Activated naive CD4-positive, alpha-beta T cell treated with anti-CD3 and anti-CD28 coated beads, Interleukin-2, amount 50 U/mL, for 72 hours (primary cell): ENCODE measurements at places on chromosomes 6 and 20.

- DNase-seq = no peak
Measured at GRCh38 chr6:7697432-7697819, 28.5 kb upstream of the BMP6 start.

DNA sequence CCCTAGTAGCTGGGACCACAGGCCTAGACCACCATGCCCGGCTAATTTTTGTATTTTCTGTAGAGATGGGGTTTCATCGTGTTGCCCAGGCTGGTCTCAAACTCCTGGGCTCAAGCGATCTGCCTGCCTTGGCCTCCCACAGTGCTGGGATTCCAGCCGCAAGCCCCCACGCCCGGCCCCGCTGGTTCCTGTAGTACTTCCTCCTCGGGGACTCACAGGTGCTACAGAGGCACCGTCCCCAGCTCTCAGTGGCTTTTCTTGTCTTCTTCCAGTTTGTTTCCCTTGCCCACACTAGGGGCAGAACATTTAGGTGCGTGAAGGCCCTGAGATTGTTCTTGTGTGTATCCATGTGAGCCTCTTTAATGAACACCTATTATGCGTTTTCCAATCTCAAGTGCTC, 773 bp upstream of the ZBP1 start:
- no peak for DNase-seq

- no peak for DNase-seq
Measured at GRCh38 chr6:84876723-84877514, 112.5 kb upstream of the TBX18 start.

DNA sequence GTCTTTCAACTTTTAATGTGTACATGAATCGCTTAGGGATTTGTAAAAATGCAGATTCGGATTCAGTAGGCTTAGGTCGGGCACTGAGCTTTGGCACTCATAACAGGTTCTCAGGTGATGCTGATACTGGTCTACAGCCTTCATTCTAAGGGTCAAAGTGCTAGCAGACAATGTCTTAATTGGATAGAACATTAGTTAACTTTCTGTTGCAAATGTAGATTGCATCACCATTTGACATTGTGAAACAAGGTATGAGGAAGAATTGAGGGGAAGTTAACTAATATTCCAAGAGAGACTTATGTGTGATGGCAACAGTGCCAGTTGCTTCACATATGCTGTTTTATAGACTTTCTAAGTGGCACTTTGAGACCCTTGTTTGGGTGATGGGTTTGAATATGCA, 86.9 kb downstream of the MLIP start:
- no peak for DNase-seq

DNA sequence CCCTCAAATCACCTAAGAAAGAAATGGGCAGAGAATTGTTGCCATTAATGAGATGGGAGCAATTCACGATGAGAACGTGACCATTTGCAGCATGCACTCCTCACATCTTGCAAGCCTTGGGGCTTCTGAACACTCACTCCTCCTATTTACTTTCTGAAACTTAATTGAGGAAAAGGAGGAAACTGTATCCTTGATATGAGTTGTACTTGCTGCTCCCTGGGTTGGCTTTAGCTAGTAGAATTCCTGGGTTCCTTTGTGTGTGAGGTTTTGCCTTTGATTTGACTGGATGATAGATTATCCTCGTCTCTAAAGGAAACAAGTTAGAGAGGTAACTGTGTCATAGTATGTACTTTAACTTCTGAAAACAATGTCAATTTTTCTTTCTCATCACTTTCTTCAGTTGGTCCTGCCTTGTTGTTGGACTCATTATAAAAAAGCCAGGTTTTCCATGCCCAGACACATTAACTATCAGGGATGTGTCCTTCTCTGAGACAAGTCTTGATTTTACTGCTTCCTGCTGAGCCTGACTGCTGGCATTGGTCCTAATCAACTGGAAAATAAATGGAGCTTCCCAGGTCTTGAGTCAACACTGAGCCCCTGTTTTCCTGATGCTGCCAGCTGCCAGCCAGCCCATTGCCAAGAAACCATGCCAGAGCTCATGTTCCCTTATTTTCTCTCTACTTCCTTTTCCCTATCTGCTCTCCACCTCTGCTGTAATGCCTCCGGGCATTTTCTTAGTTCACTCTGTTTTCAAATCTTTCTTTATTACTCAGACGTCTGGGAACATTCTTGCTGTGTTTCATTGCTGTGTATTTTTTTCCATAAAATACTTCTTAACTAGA, 6.0 kb upstream of the MRAP2 start:
- no peak for DNase-seq

- DNase-seq = peak; percentile 84
Measured at GRCh38 chr6:26270903-26271667, 93.9 kb upstream of the BTN3A2 start.

DNA sequence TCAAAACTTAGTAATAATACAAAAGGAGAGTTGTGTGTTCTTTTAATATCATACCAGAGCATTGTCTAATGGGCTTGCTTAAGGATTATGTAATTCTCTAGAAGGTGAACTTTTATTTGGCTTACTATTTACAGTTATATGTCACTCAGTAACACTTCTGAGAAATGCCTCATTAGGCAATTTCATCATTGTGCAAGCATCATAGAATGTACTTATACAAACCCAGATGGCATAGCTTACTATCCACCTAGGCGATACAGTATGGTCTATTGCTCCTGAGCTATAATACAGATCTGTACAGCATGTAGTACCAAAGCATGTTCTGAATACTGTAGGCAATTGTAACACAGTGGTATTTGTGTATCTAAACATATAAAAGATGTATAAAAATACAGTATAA, 340.1 kb downstream of the PHF3 start:
- no peak for DNase-seq

- DNase-seq = no peak
Measured at GRCh38 chr6:125356884-125357283, 55.1 kb upstream of the HDDC2 start.

GRCh38 chr6:158026901-158027589, 45.4 kb downstream of the SYNJ2 start:
- no peak for DNase-seq

GRCh38 chr6:39347906-39348585, 25.5 kb upstream of the KCNK16 start:
- DNase-seq = peak; percentile 70

DNA sequence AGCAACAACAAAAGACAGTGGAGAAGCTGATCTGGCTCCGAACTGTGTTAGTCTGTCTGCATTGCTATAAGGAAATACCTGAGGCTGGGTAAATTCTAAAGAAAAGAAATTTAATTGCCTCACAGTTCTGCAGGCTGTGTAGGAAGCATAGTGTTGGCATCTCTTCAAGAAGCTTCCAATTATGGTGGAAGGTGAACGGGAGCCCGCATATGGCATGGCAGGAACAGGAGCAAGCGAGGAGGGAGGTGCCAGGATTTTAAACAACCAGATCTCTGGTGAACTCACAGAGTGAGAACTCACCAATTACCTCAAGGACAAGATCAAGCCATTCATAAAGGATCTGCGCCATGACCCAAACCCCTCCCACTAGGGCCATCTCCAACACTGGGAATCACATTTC, 293.5 kb downstream of the SMOC2 start:
- DNase-seq = no peak

DNA sequence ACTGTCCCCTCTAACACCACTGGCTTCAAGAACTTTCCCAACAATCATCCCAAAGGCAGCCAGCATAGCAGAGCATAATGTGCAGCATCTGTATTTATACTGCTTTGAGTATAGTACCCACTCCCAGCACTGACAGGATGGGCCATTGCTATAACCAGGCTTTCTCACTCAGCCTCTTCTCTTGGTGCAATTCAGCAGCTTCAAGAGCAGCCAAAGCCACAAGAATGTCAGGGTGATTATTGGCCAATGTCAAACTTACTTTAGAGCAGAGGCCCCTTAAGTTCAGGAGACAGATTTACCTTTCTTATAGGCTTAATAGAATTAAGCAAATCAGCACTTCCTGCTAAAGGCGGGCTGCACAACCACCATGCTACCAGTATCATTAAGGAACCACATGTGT, 232.4 kb upstream of the RSPO3 start:
- DNase-seq = no peak

GRCh38 chr6:105795366-105795765, 290.8 kb upstream of the PRDM1 start:
- no peak for DNase-seq

- DNase-seq = no peak
Measured at GRCh38 chr20:62550087-62550632, 74.4 kb upstream of the GATA5 start.

DNA sequence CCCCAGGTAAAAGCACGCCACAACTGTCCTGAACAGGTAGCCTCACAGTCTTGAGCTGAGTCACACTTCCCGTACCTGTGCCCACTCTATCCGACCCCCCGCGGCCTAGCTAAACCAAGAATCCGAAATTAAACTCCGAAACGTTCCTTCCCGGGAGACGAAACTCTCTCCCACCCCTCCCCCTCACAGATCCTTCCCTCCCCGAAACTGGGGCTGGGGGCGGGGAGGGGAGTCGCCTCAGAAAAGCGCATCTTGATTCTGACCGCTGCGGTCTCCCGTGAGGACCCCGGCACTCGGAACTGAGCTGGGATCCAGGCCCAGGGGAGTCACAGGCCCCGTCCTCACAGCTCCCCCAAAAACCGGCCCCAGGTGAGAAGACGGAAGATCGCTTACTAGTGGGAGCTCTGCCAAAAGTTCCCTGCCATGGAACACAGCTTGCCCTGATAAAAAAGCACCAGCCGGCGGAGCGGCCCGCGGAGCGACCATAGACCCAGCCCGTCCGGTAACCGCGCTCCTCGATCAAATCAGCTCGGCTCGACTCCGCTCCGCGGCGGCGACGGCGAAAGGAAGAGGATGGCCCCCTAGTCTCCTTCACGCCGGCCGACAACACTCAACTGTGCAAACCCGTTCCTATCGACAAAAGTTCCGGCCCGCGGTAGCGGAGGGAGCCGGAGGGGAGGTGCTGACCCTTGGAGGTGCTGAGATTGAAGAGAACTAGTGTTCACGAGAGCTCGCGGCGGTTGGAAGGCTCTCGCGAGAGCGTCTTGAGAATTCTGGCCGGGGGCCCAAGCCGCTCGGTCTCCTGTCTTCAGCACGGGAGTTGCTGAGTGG, at the start of gene CCNC:
TSS of gene CCNC (minus strand) at position 558 of the 831 bp plus-strand sequence. CDS start at position 425, 133 bp downstream.
- DNase-seq = peak; percentile 88

DNA sequence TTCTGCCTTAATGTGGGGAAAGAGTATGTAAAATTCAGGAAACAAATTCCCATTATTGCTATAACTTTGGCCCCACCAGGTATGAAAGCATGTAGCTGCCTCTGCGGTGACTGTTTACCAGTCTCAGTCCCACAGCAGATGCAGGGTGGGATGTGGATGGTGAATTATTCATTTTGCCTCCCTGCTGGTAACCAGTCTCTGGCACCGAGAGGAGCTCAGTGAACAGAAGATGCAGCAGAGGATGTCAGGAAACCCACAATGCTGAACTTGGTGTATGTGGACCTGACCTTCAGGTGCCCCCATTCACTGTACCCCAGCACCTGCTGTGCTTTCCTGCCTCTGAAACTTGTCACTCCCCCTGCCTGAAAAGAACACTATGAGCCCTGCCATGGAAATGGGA, 8.8 kb upstream of the METTL24 start:
- DNase-seq = no peak

DNA sequence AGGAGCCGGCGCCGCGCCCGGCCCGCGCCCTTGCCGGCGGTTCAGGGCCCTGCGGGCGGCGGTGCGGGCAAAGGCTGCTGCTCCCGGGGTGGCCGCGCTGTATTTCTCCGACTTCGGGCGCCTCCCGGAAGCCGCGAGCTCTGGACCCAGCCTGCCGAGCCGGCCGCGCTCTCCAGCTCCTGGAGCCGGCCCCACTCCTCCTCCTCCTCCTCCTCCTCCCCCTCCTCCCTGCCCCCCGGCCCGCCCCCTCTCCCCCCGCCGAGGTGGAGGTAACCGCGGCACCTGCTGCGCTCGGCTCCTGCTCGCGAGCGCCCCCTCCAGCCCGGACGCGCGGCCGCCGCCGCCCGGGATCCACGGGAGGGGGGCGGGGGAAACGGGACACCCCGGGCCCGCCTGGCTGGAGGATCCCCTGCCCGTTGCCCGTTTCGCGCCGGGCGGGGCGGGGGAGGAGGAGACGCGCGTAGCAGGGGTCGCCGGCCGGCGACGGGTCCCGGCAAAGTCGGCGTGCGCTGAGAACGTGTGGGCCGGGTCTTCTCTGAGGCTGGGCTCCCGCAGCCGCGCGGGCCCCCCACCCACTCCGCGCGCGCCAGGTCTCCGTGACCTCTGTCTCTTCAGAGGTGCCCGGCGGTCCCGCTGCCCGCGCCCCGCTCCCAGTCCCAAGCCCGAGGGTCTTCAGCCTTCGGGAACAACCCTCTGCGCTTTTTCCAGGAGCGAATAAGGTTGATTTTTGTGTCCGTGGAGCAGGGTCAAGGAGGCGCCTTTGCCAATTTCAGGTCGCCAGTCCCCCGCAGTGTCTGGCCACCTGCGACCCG, at the start of gene SLC22A23:
TSS of gene SLC22A23 (minus strand) at position 153 of the 812 bp plus-strand sequence. CDS start 491 bp downstream, outside the sequence.
- peak; percentile 68 for DNase-seq

- DNase-seq = no peak
Measured at GRCh38 chr20:6744805-6745204, 22.7 kb upstream of the BMP2 start.

GRCh38 chr20:40687384-40688128, 1.5 kb downstream of the MAFB start:
- DNase-seq = no peak

DNA sequence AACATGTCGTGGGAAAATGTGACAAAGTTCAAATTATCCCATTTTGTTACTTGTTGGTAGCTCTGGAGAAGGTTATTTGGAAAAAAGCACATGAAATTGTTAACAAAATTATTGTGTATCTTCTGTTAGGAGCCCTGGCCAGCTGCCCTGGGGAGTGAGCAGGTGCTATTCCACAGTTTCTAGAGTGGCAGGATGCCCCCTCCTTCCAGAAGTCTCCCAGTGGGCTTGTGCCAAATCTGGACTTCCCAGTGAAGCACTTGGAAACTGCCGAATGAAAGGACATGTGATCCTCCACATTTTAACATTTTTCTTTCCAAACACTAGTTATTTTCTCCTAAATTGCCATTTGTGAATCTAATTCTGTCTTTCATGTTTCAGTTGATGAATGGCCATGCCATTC, 66.9 kb upstream of the CLDN20 start:
- no peak for DNase-seq

DNA sequence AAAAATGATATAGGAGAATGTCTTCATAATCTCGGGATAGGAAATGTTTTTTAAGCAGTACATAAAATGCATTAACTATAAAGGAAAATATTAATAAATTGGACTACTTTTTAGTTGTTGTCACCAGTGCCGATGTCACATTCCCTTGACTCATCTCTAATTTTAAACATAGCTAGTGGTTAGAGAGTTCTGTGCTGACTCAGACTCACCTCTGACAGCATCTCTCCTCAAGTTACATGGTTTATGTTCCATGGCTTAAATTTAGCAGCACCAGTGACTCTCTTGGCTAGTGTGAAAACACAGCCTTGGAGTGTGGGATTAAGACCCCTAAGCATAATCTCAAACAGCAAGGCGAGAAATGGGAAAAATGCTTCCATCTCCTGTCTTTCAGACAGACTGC, 311.8 kb upstream of the MMS22L start:
- no peak for DNase-seq

DNA sequence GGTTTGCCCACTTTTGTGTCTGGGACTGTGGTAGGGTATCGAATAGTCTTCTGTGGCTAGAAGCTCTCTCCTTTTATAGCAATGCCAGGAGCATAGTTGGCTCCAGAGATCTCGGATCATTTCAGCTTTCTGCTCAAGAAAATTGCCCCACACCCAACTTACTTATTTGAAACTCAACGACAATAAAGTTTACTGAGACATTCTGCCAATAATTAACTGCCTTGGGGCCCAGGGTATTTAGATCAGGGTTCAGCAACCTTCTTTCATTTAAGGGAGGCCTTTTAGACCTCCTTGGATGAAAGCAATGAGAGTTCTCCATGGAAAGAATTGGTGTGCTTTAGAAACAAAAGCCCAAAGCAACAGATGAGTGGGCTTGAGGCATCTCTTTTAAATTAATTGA, 53.8 kb upstream of the GMPR start:
- DNase-seq = no peak
